ENCODE measurements at places on chromosomes 2 and 18.

GRCh38 chr18:6018671-6019070, 123.3 kb upstream of the TMEM200C start:
- DNase-seq, result no peak

DNA sequence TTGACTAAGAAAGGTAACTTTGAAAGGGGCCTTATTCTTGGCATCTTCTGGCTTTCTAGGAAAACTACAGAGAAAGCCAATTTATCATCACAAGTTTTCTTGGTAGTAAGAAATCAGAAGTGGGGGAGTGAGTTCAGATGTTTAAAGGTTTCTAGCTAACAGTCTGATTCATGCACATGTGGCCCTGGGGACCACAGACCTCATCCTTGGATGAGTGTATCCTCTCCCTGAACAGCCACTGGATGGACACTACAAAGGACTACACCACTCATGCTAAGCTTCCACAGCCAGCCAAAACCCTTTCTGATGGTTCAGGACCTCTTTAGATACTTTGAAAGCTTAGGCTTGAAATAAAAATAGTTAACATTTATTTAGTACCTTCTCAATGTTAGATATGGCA, 218.3 kb upstream of the STK17B start:
- DNase-seq, result no peak

GRCh38 chr18:55419132-55419946, 168.7 kb downstream of the TCF4 start:
- no peak for DNase-seq

DNA sequence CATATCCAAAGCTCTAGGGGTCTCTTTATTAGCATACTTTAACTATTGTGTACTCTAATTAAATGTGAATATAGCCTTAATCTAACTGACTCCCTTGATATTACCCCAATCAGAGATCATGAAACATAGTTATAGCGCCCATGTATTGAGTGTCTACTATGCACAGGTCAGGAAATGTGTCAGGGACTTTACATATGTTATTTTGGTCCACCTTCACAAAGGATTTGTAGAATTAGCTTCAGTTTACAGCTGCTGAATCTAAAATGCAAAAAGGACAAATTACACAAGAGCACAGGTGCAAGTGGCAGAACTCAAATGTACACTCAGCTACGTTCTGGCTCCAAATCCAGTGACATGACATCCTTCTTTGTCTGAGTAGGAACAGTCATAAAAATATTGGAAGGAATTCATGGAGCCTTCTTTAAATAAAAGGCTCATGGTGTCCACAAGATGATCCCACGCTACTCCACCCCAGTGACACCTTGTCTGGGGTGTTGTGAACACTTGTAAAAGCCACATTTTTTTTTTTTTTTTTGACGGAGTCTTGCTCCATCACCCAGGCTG, 38.7 kb upstream of the ATL2 start:
- DNase-seq, result no peak

DNA sequence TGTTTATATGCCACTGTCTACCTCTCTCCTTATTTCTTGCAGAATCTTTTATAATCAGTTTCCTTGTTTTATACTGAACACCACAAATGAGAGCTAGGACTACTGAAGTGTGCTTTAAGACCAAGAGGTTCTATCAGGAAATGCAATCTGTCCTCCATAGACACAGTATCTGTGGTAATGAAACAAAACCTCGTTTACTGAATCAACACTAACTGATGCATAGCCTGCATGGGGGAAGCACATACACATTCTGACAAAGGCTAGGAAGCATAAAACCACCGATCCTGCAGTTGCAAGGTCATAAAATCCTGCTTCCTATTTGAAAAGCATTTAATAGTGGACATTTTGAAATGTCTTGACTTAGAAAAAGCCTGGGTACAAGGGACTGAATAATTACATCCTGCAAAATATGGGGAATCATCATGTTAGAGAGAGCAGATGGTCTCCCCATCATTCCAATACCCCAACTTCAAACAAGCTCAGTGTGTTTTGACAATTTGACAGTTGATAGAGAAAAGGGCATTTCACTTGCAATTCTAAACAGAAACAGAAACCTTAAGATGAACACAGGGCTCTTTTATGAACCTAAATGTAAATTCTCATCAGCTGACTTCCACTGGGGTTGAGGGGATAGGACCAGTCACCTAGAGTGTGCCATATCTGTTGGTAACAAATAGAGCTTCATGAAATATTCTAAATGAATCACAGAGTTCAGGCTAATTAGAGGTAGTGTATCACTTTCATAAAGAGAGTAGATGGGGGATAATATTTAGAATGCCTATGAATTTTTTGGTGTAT, 1845.6 kb upstream of the PIK3C3 start:
- DNase-seq, result peak; percentile 59

DNA sequence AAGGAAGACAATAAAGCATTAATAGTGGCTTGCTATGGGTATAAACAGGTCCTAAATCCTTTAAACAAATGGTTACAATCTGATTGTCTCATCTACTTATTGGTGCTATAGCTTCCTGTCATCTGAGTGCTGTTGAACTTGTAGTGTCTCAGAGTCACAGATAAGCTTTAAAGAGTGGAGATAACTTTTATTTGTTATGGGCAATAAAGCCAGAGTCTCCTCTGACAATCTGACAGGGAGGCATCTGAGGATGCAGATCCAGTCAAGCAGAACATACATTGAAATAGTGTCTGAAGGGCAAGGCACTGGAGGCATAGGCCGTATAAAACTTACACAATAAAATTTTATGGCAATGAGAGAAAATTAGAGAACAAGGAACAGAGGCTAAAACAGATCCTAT, 1132.4 kb upstream of the CDH2 start:
- no peak for DNase-seq

DNA sequence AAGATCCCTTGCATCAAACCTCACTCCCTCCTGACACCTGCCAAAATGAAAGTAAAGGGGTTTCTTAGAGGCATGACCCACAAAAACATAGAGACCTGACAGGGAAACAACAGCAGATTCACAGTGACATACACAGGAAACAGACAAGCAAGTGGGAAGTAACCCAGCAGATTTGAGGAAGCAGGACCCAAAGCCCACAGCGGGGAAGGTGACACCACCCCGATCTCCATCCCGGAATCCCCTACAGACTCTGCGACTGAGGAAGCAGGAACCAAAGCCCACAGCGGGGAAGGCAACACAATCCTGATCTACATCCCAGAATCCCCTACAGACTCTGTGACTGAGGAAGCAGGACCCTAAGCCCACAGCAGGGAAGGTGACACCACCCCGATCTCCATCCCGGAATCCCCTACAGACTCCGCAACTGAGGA, 21.6 kb downstream of the CIB4 start:
- DNase-seq, result no peak

GRCh38 chr2:33011941-33012340, 65.2 kb downstream of the LTBP1 start:
- DNase-seq, result no peak

Measured in OCI-M1 (cell line).